ENCODE measurements at places on chromosomes 3 and 15.

GRCh38 chr3:53169045-53169831 is 8.2 kb downstream of the PRKCD start:
- no peak for DNase-seq

DNA sequence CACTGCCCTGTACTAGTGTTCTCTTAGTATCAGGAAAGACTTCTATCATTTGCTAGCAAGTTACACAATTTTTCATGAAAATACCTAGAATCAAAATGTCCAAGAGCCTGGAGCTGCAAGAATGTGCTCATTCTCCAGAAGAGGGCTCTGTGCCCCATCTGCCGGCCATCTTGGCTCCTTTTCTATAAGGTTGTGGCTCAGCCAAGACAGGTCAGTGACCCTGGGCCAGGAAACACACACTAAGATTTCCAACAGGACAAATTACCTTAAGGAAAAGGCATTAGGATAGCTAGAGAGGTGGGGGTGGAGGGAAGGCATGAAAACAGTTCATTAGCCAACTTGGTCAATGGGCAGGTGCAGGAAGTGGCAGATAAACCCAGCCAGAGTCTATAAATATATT is 20.7 kb downstream of the TIMP4 start:
- no peak for DNase-seq

DNA sequence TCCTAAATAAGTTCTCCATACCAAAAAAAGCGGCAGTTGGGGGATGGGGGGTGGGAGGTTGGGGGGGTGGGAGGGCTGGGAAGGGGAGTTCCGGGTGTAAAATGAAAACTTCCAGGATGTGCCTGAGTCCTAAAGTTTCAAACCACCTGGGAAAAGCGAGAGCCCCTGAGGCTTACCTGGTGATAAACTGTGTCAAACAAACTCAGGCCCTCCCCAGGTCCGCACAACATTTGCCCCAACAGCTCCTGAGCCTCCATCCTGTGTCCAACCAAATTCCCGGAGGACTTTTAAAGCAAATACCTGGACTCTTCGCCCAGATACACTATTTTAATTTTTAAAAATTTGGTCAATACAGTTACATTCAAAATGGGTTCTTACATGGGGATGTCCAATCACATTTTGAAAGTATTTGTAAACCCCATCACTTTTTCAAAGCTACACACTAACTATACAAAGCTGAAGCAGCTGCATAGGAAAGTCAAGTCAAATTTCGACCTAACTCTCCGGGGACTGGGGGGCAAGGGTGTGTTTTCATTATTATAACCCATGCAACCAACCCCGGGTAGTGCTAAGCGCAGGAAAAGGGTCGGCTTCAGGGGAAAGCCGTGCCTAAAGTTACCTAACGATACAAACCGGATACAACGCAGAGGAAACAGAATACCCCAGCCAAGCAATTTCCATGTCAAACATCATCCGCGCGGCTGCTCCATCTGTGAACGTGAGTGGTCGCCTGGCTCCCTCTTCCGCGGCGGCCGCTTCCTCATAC is 685 bp upstream of the FOXB1 start:
- no peak for DNase-seq

DNA sequence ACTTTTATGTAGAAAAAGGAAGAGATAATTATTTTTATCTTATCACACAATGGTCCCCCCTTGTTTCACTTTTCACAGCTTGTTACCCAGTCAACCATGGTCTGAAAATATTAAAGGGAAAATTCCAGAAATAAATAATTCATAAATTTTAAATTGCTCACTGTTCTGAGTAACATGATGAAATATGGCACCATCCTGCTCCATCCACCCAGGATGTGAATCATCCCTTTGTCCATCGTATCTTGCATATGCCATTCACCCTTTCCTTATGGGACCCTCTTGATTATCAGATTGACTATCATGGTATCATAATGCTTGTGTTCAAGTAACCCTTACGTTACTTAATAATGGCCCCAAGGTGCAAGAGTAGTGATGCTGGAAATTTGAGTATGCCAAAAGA is 43.7 kb downstream of the ANKRD28 start:
- DNase-seq: no peak

DNA sequence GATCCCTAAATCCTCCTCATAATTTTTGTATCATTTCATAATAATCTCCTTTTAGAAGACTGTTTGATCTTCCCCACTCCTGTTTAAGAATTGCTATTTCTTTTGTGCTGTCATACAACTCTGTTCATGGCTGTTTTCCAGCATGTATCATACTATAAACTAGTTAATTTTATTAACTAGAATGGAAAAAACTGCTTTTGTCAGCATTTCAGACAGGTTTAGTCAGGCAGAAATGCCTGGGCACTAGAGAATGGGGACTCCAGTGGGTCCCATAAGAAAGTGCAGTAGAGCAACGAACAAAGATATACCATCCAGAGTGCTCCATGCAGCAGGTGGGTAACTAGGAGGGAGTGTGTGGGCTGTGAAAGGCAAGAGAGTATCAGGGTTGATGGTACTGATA is 523.9 kb downstream of the PLOD2 start:
- no peak for DNase-seq

GRCh38 chr15:29099131-29099880 is 170.3 kb downstream of the NSMCE3 start:
- DNase-seq: no peak

DNA sequence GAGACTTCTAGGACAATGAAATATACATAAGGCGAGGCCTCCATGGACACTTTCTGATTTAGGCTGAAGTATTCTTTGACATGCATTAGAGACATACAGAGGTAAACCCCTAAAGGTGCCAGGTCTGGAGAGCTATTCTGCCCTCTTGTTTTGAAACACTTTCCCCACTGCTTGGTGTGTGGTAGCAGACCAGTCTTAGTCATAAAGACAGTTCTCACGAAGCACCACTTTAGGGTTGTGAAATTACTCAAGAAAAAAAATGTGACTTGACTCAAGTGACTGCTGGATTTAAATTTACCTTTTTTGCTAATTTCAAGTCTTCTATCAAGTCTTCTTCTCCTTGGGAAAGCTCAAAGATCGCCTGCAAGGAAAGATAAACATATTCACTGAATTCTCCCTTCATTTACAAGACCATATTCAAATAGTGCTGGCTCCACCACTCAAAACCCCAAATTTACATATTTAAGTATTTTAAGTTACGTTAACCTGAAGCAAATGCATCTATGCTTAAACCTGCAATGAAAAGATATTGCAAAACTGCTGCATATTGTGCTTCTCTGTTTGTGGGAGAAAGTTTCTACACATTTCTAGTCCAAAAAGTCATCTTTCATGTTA is 48.4 kb downstream of the ARHGEF3 start:
- no peak for DNase-seq

- no peak for DNase-seq
These were observed 843 bp downstream of the CHRNA5 start for GRCh38 chr15:78565951-78566774.

- peak; percentile 32 for DNase-seq
These were observed 60.4 kb downstream of the ARIH1 start for GRCh38 chr15:72534523-72534922.

- DNase-seq: no peak
These were observed 18.6 kb downstream of the CSTA start for GRCh38 chr3:122343654-122344053.

DNA sequence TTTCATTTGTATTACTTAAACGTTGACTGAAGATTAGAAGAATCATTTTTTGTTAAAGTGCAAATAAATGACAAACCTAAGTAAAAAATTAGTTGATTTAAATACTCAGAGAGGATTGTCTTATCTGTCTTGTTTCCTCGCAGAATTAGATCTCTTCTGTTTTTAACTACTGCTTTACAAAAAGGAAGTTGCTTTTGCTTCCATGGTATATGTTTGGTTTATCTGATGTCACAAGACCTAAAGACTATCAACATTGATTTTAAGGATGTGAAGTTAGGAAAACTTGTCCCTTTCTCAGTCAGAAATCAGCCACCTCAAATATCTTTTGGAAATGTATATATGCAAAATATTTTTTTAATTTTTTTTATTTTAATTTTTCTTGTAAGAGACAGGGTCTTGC is 28.7 kb downstream of the GPR171 start:
- DNase-seq: no peak

DNA sequence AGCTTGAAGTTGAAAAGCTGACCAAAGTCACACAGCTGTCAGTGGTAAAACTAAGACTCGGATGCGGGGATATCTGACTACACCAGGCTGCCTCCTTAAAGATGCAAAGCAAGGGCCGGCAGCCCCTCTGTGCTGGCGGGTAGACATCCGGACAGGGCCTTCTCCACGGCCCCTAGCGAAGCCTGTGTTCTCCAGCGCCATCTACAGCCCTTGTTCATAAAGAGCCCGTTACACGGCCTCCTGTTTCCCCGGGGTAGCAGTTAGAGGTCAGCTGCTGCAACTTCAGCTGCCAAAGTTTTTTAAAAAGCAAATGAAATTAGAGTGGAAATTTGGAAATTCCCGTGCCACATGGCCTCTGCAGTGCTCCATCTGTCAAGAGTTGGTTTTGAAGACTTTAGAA is 383.0 kb downstream of the TBL1XR1 start:
- no peak for DNase-seq

DNA sequence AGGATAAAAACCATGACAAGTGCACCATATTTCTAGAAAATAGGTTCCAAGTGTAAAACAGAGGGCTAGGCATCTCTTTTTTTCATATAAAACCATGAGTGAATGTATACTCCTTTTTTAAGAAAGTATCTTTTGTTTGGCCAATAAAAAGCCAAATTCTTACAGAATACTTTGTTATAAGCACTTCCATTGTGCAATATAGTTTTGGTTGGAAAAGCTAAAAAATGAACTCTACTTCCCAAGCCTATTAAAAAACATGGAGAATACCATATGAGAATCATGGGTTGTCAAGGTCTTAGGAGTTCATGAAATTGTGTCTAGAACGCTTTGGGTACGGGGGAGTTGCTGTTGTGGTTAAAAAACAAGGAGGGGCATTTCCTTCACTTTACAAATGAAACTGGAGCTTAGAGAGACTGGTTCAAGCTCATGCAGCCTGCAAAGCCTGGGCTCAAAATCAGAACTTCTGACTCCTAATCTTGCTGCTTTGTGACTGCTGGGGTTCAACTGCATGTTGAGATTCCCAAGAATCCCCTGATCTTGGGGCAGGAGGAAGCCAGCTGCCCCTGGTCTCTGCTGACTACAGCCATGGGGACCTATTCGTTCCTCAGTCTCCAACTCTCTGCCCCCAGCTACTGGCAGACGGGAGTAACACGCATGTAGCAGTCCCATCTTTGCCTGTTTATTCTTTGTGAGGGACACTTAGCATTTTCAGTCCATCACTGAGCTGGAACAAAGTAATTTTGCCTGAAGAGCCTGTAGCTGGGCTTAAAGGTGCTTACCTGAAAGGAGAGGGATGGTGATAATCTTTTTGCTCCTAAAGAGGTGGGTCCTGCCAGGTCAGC is 229.1 kb downstream of the CHST2 start:
- DNase-seq: no peak

DNA sequence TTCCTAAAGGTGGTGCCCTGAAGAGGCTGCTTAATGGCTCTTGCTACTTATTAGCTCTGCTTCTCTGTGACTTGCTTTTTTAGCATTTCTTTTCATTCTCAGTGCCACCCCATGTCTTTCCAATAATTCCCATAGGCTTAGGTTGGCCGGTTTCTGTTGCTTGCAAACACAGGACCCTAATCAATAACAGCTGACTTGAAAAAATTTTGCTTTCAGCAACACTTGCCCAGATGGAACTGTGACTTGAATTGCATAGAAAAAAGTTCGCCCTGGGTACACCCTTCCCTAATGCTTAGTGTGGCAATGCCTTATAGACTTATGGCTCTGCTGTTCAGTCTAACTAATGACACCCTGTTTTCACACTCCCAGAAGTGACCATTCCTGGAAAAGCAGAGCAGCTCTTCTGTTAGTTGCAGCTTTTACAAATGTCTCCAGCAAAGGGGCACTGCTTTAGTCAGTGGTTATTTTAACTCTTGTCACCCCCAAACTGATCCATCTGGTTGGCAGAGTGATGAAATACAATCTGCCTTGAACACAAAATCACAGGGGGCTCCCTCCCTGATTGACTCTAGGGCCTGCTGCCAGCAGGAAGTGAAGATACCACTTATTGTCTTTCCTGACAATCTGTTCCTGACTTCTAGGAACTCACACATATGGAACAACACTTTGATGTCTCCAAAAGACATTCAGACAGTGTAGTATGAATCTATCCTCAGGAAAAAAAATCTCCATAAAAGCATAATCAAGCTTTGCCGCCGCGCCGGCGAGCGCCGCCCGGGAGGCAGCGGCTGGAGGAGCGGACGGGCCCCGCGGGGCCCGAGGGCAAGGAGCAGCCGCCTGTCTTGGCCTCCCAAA is 9.7 kb upstream of the SLMAP start:
- no peak for DNase-seq

Measured in T-helper 1 cell (primary cell).